BJ (cell line): ENCODE measurements at places on chromosomes 16 and 17.

DNA sequence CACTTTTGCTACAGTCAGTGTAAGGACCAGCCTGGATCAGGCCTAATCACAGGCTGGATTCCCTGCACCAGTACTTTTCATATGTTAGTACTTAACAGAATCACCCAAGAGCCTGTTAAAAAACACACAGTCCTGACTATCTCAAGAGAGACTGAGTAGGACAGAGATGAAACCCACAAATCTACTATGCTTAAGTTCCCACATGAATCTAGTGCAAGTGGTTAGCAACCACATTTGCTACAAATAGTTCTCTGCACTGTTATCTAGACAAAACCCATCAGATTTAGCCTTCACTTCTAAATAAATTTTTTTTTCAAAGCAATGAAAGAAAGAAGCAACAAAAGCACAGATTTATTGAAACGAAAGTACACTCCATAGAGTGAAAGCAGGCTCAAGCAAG is 38.9 kb downstream of the SSH2 start:
- DNase-seq = no peak

DNA sequence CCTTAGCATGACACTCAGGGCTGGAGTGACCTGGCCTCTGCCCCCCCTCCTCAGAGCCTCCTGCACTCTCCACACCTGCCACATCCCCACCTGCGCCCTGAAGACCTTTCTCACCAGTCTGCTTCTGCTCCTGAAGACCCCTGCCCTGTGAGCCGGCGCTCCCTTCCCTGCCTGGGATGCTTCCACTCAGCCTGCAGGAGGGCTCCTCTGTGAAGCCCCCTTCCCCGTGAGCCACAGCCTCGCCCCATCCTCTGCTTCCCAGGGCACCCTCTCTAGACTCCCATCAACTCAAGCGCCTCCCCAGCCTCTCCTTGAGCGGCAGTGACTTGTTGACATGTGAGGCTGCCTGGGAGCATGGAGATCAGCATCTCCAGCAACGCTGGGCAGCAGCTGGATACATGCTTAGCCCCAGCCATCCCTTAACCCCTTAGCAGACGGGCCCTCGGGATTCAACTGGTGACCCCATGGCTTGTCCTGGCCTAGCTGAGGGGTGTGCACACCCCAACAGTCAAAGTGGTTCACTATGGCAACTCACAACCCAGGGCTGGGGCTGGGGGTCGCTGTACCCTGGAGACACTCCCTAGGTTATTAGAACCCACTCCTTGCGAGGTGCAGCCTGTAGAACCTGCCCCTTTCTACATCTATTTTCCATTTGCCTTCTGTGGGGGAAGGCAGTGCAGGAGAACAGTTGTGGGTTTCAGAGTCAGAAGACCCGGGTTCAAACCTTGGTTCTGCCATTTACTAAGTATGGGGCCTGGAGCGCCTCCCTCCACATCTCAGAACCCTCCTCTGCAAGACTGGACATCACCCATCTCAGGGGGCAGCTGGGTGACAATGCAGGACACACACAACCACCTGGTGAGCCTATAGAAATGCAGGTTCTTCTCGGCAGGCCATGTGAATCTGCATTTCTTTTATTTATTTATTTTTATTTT is 21.5 kb downstream of the TMEM235 start:
- no peak for DNase-seq

DNA sequence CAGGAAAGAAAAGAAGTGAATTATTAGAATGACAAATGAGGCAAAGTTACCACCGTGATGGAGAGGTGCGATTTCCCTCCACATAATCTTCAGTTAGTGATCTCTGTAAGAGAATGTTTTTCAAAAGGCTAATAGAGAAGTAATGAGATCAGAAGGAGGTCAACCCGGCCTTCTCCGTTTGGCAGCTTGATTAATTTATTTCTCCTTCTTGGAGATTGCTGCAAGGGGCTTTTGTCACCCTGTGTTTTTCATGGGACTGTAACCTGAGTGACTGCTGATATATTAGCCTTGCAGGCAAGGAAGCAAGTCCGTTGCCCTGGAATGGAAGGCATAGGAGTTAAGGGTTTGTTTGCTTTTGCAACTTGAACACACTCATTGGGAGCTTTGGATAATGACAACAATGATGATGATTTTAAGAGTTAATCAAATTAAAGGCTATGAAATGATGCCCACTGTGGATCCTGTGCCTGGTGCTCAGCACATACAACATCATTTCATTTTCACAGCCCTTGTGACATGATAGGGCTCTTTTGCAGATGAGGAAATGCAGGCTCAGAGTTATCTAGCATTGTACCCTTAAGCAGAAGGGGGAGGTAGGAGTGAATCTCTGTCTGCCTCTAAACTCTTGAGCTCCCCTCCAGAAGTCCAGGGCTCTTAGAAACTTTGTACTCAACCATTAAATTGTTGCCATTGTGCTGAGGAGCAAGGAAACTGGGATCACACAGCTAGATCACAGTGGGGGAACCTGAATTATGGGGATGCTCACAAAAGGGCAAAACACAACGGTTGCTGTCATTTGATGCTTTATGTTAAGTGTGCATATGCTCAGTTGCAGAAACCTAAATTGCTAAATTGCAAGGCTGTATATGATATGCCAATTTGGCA is 226.3 kb downstream of the WWOX start:
- no peak for DNase-seq

- DNase-seq = no peak
Observed at GRCh38 chr17:67041531-67041930, 2.8 kb upstream of the CACNG1 start.

DNA sequence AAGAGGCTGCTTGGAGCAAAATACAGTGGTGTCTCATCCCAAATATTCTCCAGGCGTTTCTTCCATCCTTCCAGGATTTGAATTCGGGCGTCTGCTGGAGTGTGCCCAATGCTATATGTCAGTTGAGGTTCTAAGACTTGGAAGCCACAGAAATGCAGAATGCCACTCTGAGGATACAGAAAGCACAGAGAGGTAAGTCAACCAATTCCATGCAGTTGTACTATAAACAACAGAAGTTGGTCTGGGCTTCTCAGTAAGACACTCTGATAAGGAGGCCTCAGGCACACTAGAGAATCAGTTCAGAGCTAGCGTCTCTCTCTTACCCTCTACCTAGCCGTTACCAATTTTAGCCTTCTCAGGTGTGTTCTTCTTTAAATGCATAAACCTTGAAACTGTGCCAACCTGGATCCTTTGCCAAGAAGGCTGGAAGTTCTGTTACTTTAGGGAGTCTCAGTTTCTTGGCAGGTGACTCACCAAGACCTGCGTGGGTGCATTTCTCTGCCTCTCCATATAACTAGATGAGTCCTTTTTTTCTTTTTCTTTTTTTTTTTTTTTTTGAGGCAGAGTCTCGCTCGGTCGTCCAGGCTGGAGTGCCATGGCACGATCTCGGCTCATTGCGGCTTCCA is 15.1 kb downstream of the NQO1 start:
- DNase-seq = peak; percentile 17

- no peak for DNase-seq
Observed at GRCh38 chr16:55393991-55394390, 70.0 kb downstream of the IRX6 start.

GRCh38 chr16:85192238-85193114 is 80.2 kb upstream of the CIBAR2 start:
- DNase-seq = no peak
